Pons (tissue), 1 donor: ENCODE measurements at places on chromosomes 1 and 21.

GRCh38 chr1:44405031-44405797 lies at the start of gene RNF220:
Gene RNF220 (plus strand): TSS chr1:44405255.
- DNase-seq, result peak; percentile 98

- no peak for DNase-seq
Observed at GRCh38 chr1:11364170-11364569, 91.2 kb downstream of the UBIAD1 start.

DNA sequence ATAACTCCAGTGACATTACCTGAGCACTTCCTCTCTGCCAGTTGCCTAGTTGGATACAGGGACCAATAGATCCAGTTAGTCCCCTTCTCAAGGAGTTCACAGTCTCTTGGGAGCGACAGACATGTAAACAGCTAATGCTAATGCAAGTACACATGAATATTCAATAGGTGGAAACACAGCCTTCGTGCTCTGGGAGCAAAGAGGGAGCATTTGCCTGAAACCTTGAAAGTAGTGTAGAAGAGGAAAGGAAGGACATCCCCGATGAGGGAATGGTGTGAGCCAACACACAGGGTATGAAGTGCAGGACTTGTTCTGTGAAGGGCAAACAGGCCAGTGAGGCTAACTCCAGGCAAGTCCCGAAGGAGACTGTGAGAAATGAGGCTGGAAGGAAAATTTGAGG lies 3.8 kb upstream of the TMEM222 start:
- no peak for DNase-seq

DNA sequence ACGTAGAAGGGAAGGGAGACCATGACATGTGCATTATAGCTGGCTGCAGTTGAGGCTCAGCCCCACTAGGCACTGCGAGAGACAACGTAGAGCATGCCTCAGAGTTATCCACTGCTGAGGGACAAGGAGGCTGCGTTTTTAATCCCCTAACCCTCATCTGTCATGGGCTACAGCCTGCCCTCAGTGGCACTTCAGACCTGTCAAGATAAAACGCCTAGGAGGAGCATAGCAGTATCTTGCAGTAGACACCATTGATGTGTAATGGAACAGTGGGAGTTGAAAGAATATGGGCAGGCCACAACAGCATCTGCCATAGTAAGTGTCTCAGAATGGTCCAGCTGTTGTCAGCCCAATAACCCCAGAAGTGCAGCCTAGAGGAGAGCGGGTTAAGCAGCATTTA lies 307.0 kb upstream of the PTBP2 start:
- no peak for DNase-seq

DNA sequence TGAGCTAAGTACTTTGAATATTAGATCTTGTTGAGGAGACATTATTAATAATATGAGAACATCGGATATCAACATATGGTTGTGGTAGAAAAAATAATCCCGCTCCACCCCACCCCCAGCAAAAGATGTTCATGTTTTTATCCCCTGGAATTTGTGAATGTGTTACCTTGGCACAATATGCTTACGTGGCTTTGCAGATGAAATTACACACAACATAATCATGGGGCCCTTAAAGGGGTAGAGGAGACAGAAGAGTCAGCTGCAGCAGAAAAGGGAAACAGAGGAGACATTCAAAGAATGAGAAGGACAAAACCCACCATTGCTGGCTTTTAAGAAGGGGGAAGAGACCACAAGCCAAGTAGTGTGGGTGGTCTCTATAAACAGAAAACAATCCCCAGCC lies 104.1 kb downstream of the SEC16B start:
- DNase-seq, result no peak

DNA sequence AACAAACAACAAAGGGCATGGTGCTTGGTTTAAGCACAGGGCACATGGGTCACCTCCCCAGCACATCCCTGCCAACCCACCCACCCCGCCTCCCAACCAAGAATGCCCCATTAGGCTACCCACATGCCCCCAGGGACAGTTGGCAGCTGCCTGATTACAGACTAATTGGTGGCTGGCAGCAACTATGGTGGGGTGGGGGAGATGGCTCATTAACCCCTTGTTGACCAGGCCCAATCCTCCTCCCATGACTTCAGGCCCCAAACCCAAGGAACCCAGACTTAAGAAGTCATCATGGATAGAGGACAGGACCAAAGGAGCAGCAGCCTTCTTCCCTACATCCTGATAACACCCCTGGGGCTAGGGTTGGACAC lies 1.3 kb downstream of the RIMS3 start:
- no peak for DNase-seq

GRCh38 chr1:110196917-110197765 lies 13.0 kb upstream of the KCNC4 start:
- peak; percentile 39 for DNase-seq

DNA sequence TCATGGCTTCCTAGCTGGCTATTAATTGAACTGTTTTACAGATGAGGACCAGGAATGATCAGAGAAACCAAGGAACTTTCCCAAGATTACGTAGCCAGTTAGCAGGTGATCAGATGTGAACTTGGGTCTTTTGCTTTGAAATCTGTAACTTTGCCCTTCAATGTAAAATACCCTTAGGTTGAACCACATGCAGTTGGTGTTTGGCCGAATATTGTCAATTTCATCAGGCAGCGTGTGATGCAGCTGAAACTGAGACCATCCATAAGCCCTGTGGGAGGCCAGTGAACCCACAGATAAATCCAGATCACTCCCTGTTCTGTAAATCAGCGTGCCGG lies 150.8 kb downstream of the ETS2 start:
- no peak for DNase-seq

GRCh38 chr1:217369271-217369981 lies 261.5 kb downstream of the GPATCH2 start:
- no peak for DNase-seq

- DNase-seq, result no peak
Observed at GRCh38 chr1:38336961-38337360, 290.4 kb upstream of the POU3F1 start.

DNA sequence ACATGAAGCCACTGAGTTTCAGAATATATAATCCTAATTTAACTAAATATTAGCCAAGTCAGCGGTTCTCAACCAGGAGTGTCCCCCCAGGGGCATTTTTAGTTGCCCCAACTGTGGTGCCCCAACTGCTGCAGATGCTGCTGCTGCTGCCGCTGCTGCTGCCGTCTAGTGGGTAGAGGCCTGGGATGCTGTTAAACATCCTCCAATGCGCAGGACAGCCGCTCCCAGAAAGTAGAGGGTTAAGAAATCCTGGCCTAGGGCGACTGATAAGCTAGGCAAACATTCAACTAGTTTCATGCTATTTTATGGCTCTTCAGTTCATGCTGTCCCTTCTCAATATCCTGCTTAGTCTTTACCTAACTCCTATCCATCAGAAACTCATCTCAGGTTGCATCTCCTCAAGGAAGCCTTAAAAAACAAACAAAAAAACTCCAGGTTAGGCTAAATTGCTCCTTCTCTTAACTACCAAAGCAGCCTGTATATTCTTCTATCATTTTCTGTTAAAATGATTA lies 9.9 kb upstream of the DCAF6 start:
- DNase-seq, result no peak

DNA sequence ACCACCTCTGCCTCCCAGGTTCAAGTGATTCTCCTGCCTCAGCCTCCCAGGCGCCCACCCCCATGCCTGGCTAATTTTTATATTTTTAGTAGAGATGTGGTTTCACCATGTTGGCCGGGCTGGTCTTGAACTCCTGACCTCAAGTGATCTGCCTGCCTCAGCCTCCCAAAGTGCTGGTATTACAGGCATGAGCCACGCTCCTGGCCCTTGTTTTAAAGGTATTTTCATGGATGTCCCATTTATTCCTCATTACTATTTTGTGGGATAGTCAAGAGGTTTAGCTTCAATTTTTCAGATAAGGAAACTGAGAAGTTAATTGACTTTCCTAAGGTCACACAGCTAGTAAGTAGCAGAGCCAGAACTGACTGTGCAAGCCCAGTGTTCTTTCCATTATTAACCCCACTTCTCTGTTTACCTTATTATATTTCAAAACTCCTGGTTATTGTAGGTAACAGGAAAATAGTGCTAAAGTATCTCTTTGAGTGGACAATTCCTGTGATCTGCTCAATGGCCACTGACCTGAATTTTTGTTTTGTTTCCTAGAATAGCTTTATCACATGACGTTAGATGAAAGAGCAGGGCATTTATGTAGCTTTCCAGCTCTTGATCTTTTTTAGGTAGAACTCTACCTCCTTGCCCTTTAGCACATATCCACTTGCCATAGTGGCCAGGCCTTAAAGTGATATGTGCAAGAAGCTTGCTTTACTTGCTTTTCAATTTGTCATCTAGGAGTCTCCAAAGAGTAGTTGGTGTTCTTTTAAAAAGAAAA lies 13.6 kb downstream of the ZYG11B start:
- DNase-seq, result no peak

DNA sequence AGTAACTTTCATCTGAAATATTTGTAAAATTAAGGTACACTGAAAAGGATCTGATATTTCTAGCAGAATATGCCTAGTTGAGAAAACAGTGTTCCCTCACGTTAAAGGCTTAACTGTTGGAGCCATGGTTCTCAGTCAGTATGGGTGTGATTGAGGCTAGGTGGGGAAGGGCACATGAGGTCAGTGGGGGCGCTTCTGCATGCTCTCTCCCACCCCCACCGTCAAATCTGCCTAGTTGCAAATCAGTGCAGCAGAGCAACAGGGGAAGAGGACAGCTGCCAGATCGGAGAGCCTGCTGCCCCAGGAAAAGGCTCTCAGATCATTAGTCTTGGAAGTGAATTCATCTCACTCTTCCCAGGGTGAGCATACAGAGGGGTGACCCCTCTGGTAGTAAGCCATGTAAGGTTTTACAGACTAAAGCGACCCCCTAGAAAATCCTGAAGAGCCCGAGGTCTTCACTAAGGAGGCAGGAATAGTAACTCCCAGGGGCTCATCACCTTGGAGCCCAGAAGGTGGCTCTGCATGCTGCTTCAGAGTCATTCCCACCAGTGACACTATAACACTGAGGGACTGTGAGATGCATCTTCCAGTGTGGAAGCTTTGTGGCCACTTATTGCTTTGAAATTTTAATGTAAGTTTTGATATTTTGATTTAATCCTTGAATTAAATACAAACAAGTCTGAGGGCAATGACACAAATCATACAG lies 83.1 kb upstream of the BARHL2 start:
- no peak for DNase-seq

GRCh38 chr1:1943834-1944570 lies 24.9 kb upstream of the TMEM52 start:
- DNase-seq, result no peak

- DNase-seq, result no peak
Observed at GRCh38 chr1:20787840-20788795, 1.0 kb upstream of the HP1BP3 start.

DNA sequence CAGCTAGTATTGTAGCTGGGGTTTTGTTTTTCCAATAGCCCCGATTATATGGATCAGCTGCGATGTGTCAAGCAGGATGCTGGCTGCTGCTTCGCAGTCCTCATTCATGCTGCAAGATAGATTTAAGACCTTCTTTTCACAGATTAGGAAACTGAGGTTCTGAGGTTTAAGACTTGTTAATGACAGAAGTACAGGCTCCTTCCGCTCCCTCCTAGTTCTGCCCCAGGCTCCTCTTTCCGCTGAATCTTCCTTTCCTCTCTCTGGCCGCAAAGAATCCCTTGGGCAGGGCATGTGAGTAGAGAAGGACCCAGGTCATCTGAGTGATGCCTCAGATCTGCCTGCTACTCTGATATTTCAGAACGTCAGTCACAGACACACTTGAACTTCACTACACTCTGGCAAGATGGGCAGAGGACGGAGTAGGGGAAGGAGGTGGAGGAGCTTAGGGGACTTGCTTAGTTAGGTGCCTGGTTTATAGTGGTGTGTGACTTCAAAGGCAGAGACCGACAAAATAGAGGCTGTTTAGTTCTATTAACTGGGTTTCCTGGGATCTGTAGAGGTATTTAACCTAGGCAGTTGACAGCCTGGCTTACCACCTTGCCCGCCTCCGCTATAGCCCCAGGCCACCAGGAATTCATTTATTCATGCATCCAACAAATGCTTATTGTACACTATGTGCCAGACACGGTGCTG lies 4.2 kb downstream of the IGSF21 start:
- DNase-seq, result no peak

- DNase-seq, result no peak
Observed at GRCh38 chr1:203368624-203369451, 17.9 kb upstream of the FMOD start.

GRCh38 chr1:168243198-168243597 lies 17.4 kb downstream of the SFT2D2 start:
- DNase-seq, result peak; percentile 26

GRCh38 chr1:30569384-30569783 lies 154.0 kb downstream of the MATN1 start:
- no peak for DNase-seq

GRCh38 chr1:110049801-110050601 lies 15.6 kb downstream of the STRIP1 start:
- no peak for DNase-seq

DNA sequence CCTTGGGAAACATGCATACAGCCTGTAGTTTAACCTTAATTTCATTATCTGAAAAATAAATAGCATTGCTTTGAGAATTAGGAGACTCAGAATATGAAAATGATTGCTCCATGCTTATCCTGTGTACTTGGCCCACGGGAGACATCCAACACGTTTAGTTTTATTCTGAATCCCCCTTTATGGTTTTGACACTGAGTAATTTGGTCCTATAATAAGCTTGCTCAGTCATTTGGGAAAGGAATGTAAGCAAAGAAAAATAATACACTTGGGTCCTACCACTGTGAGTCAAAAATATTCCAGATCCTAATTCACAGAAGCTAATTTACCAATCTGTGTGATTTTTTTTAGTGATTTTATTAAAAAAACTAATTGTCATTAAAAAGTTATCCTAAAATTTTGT lies 557.3 kb downstream of the USP25 start:
- no peak for DNase-seq

- peak; percentile 42 for DNase-seq
Observed at GRCh38 chr1:171674431-171675405, 22.2 kb upstream of the MYOC start.

DNA sequence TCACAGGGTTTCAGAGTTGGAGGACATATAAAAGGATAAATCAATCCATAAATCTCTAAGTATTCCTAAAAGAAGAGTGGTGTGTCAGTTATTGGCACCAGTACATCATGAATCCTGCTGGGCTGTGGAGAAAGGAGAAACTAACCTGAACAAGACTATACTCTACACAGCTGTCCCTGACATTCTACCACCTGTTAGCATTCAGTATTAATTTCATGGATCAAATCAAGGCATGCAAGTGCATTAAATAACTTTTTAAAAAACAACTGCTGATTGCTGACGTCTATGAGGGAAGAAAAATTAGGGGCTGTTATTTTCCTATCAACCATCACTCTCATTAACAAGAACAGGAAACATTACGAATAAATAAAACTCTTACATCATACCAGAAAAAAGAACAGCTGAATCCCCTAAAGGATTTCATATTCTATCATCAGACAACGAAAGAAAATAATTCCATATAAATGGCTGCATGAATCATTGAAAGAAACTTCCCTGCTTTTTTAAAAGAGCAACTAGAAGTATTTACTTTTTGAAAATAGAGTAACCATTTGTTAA lies 121.7 kb downstream of the ATF6 start:
- no peak for DNase-seq

DNA sequence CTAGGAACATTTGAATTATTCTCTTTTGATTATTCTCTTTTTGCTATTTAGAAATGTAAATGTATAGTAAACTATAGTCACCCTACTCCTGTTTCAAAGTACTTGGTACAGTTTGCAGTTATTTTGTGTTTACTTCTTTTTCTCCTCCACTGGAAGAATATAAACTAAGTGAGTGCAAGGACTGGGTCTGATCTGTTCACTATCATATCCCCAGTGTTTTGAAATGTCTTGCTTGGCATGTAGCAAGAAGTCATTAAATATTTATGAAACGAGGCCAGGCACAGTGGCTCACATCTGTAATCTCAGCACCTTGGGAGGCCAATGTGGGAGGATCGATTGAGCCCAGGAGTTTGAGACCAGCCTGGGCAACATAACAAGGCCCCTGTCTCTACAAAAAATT lies 35.8 kb upstream of the PODN start:
- DNase-seq, result no peak

GRCh38 chr21:39715804-39716397 lies 29.1 kb upstream of the IGSF5 start:
- DNase-seq, result peak; percentile 42
